ENCODE measurements at places on chromosomes 5 and 9.

- H3K36me3 ChIP-seq = no peaks in the 10 kb centered on the region
- no peak overlapping the region for H3K27ac ChIP-seq
- no peak overlapping the region for H3K4me3 ChIP-seq
- H3K4me1 ChIP-seq = no peaks in the 10 kb centered on the region
- no peak for DNase-seq
- no peaks in the 10 kb centered on the region for H3K27me3 ChIP-seq
Measured at GRCh38 chr5:89036704-89037489, 153.9 kb upstream of the MEF2C start.

DNA sequence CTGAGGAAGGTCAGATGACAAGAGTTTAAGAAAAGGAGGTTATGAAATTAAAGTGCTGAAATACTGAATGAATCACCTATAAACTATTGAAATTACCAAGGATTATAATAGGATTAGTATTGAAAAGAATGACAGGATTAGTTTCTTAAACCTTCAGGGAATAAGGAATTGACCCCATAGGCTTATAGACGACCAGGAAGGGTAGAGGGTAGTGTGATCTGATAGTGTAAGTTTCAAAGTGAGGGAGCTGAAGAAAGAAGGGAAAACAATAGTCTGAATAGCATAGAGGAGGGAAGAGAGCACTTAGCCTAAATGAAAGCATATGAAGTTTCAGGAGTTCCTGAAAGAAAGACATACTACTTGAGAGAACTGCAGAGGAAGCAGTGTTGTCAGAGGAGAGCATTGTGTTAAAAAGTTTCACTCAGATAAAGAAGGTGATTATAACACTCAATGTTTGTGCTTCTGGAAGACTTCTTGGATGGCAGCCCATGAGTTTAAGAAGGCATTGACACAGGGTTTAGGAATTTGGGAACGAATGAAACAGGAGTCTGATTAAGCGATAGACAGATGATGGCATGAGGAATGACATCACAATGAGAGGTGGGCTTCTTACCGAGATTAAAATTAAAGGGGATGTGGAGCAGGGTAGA lies 557.9 kb upstream of the GRAMD2B start:
- no peaks in the 10 kb centered on the region for H3K27me3 ChIP-seq
- no peak overlapping the region for H3K27ac ChIP-seq
- no peaks in the 10 kb centered on the region for H3K36me3 ChIP-seq
- no peaks in the 10 kb centered on the region for H3K4me1 ChIP-seq
- no peak overlapping the region for H3K4me3 ChIP-seq

DNA sequence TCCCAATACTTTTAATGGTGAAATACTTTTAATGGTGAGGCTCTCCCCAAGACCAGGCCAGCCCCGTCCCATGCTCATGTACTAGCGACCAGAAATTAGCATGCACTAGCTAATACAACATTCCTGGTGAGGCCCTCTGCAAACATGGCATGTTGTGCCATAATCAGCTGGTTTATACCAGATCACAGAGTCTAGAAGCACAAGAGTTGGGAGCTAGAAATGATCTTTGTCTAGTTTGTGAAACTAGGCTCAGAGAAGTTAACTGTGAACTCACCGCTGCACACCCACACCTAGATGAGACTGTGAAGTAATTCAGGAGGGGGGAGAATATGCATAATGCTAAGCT lies 37.4 kb downstream of the MTMR12 start:
- H3K27ac ChIP-seq = peak overlapping the region; percentile 28
- no peaks in the 10 kb centered on the region for H3K27me3 ChIP-seq
- no peak for DNase-seq
- no peaks in the 10 kb centered on the region for H3K36me3 ChIP-seq
- H3K4me3 ChIP-seq = no peak overlapping the region
- peaks cover 7% of the 10 kb centered on the region for H3K4me1 ChIP-seq

DNA sequence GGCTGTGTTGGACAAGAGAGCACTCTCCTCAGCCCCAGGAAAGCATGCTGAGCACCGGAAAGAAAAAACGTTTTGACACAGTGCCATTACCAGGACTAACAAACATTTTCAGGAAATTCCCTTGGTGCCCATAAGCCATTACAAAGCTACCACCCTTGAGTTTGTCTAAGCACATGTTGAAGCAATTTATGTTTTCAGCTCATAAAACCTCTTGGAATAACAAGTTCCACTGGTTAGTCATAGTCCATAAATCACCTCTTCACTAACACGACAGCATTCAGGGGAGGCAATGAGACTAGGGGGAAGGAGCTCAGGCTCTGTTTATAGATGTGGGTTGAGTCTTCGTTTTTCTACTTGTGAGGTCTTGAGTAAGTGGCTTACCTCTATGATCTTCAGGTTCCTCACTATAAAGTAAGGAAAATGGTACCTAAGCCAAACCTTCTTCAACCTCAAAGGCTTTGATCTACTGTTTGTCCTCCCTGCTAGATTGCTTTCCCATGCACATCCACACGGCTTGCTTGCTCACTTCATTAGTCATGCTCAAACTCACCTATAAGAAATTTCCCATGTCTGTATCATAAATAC lies 65.4 kb downstream of the DRD1 start:
- no peak overlapping the region for H3K27ac ChIP-seq

GRCh38 chr9:2270565-2270964 lies 255.4 kb downstream of the SMARCA2 start:
- H3K4me3 ChIP-seq = no peak overlapping the region
- H3K36me3 ChIP-seq = no peaks in the 10 kb centered on the region
- no peaks in the 10 kb centered on the region for H3K27me3 ChIP-seq
- peaks cover 9% of the 10 kb centered on the region for H3K4me1 ChIP-seq

DNA sequence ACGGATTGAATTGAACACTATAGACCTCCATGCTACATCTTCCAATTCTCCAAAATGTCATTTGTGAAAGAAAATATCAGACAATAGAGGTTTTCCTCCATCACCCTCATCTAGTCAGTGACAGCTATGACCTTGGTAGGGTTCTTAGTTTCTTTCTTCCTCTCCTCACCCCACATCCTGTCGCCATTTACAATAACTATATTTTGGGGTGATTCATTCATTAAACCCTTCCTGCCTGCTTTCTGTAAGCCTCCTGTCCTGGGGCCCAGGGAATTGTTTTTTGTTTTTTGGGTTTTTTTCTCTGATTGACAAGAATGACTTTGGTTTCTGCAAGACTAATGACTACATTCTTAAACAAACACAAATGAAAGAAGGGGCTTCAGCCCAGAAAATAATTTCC lies 82.6 kb downstream of the PRELID2 start:
- no peaks in the 10 kb centered on the region for H3K36me3 ChIP-seq
- H3K27ac ChIP-seq = no peak overlapping the region
- no peak overlapping the region for H3K4me3 ChIP-seq

DNA sequence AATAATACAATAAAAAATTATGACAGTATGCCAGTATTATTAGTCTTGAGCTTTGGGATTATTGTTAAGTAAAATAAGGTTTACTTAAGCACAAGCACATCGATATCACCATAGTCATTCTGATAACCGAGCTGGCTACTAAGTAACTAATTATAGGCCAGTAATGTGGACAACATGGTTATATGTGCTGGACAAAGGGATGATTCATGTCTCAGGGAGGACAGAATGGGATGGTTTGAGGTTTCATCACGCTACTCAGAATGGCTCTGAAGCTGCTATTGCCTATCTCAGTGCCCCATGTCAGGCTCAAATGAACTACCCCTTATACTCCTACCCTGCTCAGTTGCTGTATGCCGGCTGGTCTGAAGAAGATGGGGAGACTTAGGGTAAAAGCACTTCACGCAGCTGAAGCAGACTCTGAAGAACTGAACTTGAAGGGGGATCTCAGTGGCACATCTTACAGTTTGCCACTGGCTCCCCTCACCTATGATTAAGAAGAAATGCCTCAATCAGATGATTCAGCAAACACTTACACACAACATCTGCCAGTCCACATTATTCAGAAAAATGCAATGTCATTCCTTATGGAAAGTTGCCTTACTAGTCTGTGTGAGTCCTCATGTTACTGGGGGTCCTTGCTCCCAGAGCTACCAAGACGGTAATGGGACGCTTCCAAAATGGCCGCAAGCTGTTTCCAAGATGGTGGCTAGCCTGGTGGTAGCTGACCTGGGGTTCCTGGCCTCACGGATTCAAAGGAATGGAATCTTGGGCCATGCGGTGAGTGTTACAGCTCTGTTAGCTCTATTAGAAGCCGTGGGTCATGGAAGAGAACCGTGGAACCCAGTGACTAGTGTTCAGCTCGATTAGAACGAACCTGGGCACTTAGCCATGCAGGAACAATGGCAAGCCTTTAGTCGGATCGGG lies 1098.6 kb downstream of the TAF11L14 start:
- H3K4me3 ChIP-seq = no peak overlapping the region
- H3K27me3 ChIP-seq = no peaks in the 10 kb centered on the region
- no peak for DNase-seq
- no peaks in the 10 kb centered on the region for H3K4me1 ChIP-seq
- H3K36me3 ChIP-seq = no peaks in the 10 kb centered on the region

DNA sequence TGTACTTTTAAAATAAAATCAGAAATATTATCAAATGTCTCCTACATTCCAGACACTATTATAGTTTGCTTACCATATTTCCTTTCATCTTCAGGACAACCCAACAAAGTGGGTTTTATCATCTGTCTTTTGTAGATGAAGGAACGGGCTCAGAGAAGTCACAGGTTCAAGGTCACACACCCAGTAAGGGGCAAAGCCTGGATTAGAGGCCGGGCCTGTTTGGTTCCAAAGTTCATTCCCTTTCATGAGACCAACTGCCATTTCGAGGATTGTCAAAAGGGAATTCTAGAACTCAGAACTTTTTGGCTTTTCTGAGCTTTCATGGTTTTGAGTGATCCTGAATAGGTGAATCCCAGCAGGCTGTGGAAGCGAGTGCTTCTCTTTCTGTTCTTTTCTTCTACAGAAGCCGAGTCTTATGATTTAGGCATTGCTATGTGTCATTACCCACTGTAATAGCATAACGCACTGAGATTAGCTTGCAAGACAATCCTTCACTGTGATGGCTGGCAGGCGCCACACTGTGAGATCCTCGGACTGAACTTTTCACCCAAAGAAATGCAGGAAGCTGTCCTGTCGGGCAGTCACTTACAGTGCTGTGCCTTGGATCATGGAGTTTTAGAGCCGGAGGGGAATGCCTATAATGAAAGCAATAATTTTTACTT lies 43.8 kb upstream of the ANKH start:
- no peaks in the 10 kb centered on the region for H3K27me3 ChIP-seq
- DNase-seq = no peak
- H3K36me3 ChIP-seq = no peaks in the 10 kb centered on the region
- H3K4me3 ChIP-seq = no peak overlapping the region
- no peak overlapping the region for H3K27ac ChIP-seq

DNA sequence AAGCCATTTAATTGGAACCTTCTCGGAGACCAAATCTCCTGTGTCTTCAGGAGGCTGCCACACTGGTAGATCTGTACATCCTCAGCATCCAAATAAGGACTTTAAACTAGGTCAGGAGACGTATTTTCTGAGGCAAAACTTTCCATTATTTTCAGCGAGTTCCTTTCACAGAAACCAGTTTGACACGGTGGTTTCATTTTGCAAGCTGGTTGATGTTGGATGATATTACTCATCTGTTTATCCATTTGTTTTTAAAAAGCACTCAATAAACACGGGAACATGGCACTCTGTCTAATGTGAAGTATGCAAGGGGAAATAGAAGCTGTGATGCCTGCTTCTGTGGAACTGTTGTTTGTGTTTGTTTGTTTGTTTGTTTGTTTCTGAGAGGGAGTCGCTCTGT lies 199.6 kb downstream of the ERCC6L2 start:
- peaks cover 9% of the 10 kb centered on the region for H3K4me1 ChIP-seq
- no peak overlapping the region for H3K4me3 ChIP-seq
- no peak overlapping the region for H3K27ac ChIP-seq
- H3K27me3 ChIP-seq = no peaks in the 10 kb centered on the region
- no peaks in the 10 kb centered on the region for H3K36me3 ChIP-seq
- no peak for DNase-seq

- H3K27ac ChIP-seq = peak overlapping the region; percentile 54
- DNase-seq = no peak
- no peak overlapping the region for H3K4me3 ChIP-seq
- no peaks in the 10 kb centered on the region for H3K36me3 ChIP-seq
- H3K4me1 ChIP-seq = peaks cover 21% of the 10 kb centered on the region
Measured at GRCh38 chr5:68169903-68170302, 45.7 kb upstream of the PIK3R1 start.

- no peak overlapping the region for H3K4me3 ChIP-seq
- DNase-seq = no peak
- H3K27me3 ChIP-seq = no peaks in the 10 kb centered on the region
- H3K4me1 ChIP-seq = peaks cover 65% of the 10 kb centered on the region
Measured at GRCh38 chr9:127522727-127523126, 71.4 kb downstream of the LRSAM1 start.

GRCh38 chr5:118371973-118372831 lies 616.1 kb downstream of the DTWD2 start:
- H3K4me3 ChIP-seq = no peak overlapping the region
- no peaks in the 10 kb centered on the region for H3K4me1 ChIP-seq
- no peaks in the 10 kb centered on the region for H3K27me3 ChIP-seq
- no peak overlapping the region for H3K27ac ChIP-seq
- H3K36me3 ChIP-seq = no peaks in the 10 kb centered on the region
- no peak for DNase-seq

DNA sequence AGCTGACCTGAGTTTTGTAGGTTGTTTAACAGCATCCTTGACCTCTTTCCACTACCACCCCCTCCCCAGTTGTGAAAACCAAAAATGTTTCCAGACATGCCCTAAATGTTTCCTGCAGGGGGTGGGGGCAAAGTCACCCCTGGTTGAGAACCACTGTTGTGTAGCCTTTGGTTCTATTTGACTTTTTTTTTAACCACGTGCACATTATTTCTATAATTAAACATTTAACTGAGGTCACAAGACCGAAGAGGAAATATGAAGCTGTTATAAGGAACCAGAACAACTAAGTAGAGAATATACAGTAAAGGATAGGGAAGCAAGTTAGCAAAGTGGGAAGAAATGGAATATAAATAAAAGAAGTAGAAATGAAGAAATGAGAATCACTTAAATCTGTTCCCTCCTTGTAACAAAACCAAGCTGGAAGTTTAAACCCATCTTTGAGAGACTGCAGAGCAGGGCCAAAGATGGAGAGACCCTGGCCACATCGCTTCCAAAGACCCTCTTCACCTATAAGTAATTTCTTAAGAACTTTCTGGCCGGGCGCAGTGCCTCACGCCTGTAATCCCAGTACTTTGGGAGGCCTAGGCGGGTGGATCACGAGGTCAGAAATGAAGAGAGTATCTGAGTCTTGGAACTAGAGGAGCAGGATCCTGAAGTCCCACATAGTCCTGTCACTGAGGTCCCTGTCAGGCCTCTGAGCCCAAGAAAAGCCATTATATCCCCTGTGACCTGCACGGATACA lies 14.4 kb downstream of the SIT1 start:
- H3K27ac ChIP-seq = no peak overlapping the region
- no peaks in the 10 kb centered on the region for H3K27me3 ChIP-seq
- H3K4me3 ChIP-seq = no peak overlapping the region
